ENCODE measurements at places on chromosomes 5 and 9. TPM values are rescaled to one million over a fixed set of nuclear protein-coding genes. Genes with fewer than 3 reads are reported as not detected.

Gene PRR16
- total RNA-seq = 0.20 TPM

Gene FBXO38
- total RNA-seq = 43.9 TPM

Gene PCDHA1
- not detected for total RNA-seq

Gene ADAMTS13
- total RNA-seq = 0.43 TPM

Gene GLRA1
- total RNA-seq = not detected

Gene TAF1L
- total RNA-seq = not detected

Gene RPL37
- total RNA-seq = 5,689 TPM

Gene NR5A1
- total RNA-seq = not detected

Gene PCA3
- 0.59 TPM for total RNA-seq

Gene DOCK2
- 0.10 TPM for total RNA-seq

Gene TLE1
- total RNA-seq = 102 TPM

Gene AMBP
- 0.55 TPM for total RNA-seq

Gene PKD2L2
- total RNA-seq = not detected

Gene FYB1
- 0.05 TPM for total RNA-seq
